ENCODE measurements at places on chromosomes 12 and 14. TPM values are rescaled to one million over a fixed set of nuclear protein-coding genes. Genes with fewer than 3 reads are reported as not detected.
A peak's percentile ranks its signal among the peaks of the same experiment; 100 is the strongest.

The NCKAP5L gene
- total RNA-seq: 9.0 TPM

The MORN3 gene
- total RNA-seq: 0.25 TPM

The PTPRO gene
- 0.32 TPM for total RNA-seq

The DAO gene
- total RNA-seq: not detected

The HOXC12 gene
- total RNA-seq: not detected

The SLC6A12 gene
- total RNA-seq: not detected

The GPRC5D gene
- total RNA-seq: not detected

The ZC3H10 gene
- total RNA-seq: 2.1 TPM

The TSPAN8 gene
- not detected for total RNA-seq

The B3GNT4 gene
- 0.34 TPM for total RNA-seq

DNA sequence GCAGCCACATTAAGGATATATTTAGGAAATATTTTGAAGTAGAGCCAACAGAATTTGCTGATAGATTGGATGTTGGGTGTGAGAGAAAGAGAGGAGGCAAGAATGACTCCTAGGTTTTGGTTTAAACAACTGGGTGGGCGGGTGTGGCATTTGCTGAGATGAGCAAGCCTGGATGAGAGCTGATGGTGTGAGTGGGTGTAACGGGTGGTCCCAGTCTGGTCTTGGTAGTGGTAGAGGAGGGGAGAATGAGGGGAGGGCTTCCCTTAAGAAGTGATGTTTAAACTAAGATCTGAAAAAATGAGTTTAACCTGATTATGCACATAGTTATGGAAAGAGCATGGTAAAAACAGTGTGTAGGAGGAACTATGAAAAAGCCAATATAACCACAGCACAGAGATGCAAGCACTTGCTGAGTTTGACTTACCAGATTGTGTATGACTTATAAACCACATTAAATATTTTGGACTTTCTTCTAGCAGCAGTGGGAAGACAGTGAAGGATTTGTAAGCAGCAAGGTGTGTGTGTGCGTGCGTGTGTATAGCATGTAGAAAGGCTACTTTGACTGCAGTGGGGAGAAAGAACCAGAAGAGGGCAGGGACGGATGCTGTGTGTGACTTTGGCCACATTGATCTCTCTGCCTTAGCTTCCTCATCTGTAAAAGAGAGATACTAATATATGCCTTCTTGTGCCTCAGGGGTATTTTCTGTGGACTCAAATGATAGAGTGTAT is 139.7 kb downstream of the PRIMA1 start:
- peak; percentile 2 for DNase-seq

DNA sequence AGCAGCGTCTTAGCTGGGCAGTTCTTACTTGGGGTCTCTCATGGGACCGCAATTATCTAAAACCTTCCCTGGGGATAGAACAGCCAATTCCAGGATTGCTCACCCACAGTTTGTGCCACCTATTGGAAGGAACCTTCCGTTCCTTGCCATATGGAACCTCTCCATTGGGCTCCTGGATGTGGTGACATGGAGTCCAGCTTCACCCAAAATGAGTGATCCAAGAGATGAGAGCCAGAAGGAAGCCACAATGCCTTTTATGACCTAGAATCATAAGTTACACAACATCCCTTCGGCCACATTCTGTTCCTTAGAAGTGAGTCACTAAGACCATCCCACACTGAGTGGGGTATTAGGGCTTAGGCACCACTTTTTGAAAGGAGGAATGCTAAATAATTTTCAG is 164.4 kb downstream of the FBXL14 start:
- peak; percentile 93 for DNase-seq

GRCh38 chr12:22416801-22417200 is 82.3 kb upstream of the ST8SIA1 start:
- peak; percentile 9 for DNase-seq

DNA sequence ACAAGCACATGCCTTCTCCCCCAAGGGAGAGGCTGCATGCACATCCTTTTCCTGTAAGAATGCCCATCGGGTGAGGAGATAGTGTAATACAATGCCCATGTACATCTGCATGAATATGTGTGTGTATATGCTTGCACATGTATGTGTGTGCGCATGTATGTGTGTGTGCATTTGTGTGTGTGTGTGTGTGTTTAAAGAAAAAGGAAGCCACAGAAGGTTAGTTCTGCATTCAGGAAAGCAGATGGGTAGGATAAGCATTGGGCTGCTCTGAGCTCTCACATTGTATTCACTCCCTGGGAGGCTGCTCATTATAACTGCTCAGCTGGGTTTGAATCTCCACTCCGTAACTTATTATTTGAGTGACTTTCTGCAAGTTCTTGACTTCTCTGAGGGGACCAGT is 74.3 kb downstream of the GALNT8 start:
- no peak for DNase-seq

DNA sequence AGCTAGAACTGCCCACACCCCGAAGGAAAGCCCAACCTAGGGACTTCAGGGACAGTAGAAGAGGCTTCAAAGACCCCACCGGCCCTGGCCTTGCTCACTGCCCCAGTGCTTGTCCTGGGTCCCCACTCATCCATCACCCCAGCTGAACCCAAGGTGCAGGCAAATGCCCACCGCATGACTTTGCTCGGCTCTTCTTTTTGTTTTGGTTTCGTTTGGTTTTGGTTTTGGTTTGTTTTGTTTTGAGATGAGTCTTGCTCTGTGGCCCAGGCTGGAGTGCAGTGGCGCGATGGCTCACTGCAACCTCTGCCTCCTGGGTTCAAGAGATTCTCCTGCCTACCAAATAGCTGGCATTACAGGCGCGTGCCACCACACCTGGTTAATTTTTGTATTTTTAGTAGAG is 9.0 kb downstream of the CCDC85C start:
- peak; percentile 56 for DNase-seq

DNA sequence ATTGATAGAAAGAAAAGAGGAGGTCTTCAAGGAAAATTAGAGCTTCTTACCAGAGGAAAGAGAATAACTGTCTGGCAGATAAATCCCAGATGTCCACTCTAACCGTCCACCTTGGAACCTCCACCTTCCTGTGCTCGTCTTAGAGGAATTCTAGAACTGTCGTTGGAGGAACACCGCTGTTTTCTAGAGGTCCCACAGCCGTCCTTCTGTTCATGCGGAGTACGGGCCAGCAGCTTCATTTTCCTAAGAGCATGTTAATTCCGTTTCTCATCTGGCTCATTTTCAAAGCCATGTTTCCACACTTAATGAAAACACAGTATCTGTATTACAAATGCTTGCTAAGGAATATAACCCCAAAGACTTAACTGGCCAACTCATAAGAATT is 107.9 kb upstream of the ESRRB start:
- peak; percentile 24 for DNase-seq

DNA sequence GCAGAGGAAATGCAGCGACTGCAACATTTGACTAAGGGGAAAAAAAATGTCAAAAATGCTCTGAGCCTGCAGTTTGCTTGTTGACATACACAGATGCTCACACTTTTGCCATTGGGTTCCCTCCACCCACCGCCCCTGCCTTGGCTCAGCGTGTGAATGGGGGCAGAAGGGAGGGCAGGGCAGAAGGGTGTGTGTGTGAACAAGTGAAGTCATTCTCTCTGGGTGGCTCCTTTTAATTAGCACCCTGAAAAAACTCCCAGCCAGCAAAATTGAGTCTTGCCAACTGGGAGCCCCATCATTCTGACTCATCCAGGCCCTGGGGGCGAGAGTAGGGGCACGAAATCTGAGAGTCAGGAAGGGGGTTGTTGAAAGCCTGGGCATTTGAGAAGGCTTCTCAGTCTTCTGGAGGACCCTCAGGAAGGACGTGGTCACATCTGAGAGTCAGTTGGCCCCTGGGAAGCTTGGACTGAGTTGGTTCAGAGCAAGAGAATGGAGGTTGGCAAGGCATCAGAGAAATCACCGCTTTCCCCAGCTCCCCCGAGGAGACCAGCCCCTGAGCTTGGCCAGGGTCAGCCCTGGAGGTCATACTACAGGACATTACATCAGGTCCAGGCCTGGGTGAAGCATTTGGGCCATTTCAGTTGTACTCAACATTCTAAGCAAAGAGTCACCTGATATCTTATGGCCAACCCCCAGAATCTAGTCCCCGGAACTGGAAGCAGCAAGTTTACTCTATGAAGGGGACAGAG is 22.7 kb upstream of the KRT78 start:
- peak; percentile 91 for DNase-seq

DNA sequence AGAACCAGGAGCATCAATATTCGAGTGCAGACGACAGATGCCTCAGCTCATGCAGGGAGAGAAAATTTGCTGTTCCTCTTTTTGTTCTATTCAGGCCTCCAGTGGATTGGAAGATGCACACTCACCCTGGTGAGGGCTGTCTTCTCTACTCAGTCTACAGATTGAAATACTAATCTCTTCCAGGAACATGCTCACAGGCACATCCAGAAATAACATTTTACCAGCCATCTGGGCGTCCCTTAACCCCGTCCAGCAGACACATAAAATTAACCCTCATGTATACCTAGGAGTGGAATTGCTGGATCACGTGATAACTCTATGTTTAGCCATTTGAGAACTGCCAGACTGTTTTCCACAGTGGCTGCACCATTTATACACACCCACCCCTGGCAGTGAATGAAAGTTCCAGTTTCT is 4.5 kb upstream of the OAS2 start:
- DNase-seq: peak; percentile 65

DNA sequence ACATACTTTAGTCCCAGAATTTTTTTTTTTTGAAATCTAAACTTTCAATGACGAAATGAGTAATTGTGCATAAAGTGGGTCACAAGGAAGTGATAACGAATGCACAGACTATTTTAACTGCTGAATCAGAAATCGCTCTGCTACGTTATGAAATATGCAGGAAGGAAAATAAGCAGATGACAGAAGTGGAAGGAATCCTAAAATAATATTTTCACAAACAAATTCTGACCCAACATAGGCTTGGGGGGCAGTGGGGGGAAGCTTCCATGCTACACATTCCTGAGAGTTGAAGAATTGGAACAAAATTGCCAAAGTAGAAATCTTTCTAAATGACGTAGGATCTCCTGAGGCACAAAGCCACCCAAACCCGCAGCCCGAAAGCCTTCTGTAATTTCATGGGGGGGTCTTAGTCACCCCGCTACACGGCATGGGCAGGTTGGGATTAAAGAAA is 89.6 kb downstream of the ARF6 start:
- DNase-seq: peak; percentile 78

GRCh38 chr12:103561174-103561573 is 25.9 kb upstream of the STAB2 start:
- peak; percentile 80 for DNase-seq

GRCh38 chr12:14424545-14424944 is 59.1 kb downstream of the ATF7IP start:
- DNase-seq: no peak

DNA sequence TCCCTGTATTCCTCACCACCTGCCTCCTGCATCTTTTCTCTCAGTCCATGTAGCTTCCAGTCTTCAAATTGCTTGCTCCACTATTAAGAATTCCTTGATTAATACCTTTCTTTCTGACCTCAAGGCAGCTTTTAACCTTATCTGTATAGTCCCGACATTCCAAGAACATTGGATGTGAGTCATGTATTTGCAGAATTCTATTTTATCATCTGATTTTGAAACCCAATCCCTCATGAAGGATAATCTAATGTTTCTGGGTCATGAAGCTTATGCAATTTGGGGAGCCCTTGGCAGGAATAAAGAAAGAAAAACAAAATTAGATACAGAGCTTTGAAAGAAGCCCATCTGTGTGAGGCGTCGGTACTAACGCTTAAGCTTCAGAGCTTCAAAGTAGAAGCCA is 63.4 kb upstream of the CCND2 start:
- DNase-seq: no peak

GRCh38 chr12:74732826-74733225 is 195.2 kb downstream of the ATXN7L3B start:
- no peak for DNase-seq

- peak; percentile 65 for DNase-seq
Observed at GRCh38 chr12:43099691-43100163, 452.3 kb downstream of the ADAMTS20 start.

- DNase-seq: peak; percentile 61
Observed at GRCh38 chr12:6281081-6281809, 29.2 kb upstream of the PLEKHG6 start.

GRCh38 chr14:70013271-70013873 is 134.2 kb downstream of the SMOC1 start:
- peak; percentile 21 for DNase-seq
